NCI-H460 (cell line): ENCODE measurements at places on chromosomes 13 and 19. TPM values are rescaled to one million over a fixed set of nuclear protein-coding genes. Genes with fewer than 3 reads are reported as not detected.

DNA sequence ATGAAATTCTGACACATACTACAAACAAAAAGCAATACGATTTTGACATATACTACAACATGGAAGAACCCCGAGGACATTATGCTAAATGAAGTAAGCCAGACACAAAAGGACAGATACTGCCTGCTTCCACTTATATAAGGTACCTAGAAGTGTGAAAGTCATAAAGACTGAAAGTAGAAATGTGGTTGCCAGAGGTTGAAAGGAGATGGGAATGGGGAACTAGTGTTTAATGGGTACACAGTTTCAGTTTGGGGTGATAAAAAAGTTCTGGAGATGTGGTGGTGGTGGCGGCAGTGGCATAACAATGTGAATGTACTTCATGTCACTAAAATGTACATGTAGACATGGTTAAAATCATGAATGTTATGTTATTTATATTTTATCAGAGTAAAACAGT is 12.1 kb upstream of the NDFIP2 start:
- no peak for DNase-seq

DNA sequence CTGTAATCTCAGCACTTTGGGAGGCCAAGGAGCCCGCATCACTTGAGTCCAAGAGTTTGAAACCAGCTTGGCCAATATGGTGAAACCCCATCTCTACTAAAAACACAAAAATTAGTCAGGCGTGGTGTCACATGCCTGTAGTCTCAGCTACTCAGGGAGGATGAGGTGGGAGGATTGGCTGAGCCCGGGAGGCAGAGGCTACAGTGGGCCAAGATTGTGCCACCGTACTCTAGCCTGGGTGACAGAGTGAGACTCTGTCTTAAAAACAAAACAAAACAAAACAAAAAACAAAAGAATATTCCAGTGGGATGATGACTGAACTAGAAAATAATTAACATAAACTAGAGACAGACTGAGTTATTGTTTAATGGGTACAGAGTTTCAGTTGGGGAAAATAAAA is 81.7 kb upstream of the ABCC4 start:
- no peak for DNase-seq

- DNase-seq, result no peak
Measured at GRCh38 chr19:3065675-3066357, 3.5 kb upstream of the TLE5 start.

- DNase-seq, result no peak
Measured at GRCh38 chr13:97380696-97381095, 53.3 kb upstream of the RAP2A start.

- no peak for DNase-seq
Measured at GRCh38 chr19:1085053-1085658, 10.0 kb downstream of the POLR2E start.

GRCh38 chr13:20565115-20565736 is 1.7 kb upstream of the IFT88 start:
- no peak for DNase-seq

DNA sequence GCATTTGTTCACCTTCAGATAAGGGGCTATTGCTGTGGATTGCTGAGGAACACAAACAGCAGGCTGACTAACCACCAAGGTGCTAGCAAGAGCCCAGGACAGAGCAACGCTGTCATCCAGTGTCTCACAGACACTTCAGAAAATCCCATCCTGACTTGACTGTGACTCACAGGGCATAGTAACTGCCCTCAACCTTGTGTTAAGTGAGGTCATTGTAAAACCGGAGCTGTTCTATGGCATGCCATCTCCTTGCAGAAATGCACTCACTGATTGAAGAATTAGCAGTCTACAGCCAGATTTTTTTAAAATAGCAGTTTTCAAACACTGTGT is 51.1 kb downstream of the TNFRSF19 start:
- DNase-seq, result peak; percentile 37

- DNase-seq, result no peak
Measured at GRCh38 chr19:16446724-16447368, 24.9 kb downstream of the EPS15L1 start.

- DNase-seq, result no peak
Measured at GRCh38 chr19:35451338-35452096, 3.5 kb downstream of the FFAR2 start.

- no peak for DNase-seq
Measured at GRCh38 chr13:32751340-32751739, 165.1 kb downstream of the PDS5B start.

GRCh38 chr13:37168926-37169325 is 63.5 kb upstream of the CSNK1A1L start:
- DNase-seq, result no peak

GRCh38 chr13:48579165-48579918 is 46.5 kb upstream of the RCBTB2 start:
- no peak for DNase-seq

GRCh38 chr19:40777937-40778705 is at the start of gene RAB4B:
Gene RAB4B, plus strand, starts transcription at chr19:40778247. Its CDS starts 129 bp downstream, at chr19:40778376.
- peak; percentile 98 for DNase-seq

- no peak for DNase-seq
Measured at GRCh38 chr19:57978586-57979289, 4.4 kb upstream of the C19orf18 start.

DNA sequence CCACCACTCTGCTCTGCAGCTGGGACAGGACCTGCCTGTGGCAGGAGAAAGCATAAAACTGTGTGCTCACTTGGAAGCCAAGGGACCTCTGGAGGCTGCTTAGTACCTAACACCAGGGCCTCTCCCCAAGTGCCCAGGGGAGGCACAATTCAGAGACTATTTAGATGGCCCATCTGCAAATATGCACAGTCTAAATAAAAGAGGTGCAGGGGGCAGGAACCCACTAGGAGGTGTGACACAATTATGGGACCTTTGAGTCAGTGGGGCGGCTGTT is 32.6 kb upstream of the EPHX3 start:
- DNase-seq, result no peak

DNA sequence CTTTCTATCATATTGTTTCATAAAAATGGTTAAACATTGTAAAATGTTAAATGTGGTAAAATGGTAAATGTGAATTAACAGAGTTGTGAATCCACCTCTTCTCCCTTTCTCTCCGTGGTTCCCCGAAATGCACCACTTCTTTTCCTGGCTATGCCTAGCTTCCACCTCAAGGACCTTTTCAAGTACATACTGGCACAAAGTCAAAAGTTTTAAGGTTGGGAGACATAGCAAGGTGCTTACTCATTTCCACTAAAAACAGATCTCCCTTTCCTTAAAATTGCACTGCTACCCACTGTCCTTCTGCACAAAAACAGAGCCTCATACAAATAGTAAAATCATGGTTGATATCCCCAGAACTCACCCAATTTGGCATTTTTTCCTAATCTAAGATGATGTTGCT is 558.2 kb downstream of the SLITRK6 start:
- no peak for DNase-seq

GRCh38 chr19:5903056-5903623 is 450 bp downstream of the NDUFA11 start:
- no peak for DNase-seq

DNA sequence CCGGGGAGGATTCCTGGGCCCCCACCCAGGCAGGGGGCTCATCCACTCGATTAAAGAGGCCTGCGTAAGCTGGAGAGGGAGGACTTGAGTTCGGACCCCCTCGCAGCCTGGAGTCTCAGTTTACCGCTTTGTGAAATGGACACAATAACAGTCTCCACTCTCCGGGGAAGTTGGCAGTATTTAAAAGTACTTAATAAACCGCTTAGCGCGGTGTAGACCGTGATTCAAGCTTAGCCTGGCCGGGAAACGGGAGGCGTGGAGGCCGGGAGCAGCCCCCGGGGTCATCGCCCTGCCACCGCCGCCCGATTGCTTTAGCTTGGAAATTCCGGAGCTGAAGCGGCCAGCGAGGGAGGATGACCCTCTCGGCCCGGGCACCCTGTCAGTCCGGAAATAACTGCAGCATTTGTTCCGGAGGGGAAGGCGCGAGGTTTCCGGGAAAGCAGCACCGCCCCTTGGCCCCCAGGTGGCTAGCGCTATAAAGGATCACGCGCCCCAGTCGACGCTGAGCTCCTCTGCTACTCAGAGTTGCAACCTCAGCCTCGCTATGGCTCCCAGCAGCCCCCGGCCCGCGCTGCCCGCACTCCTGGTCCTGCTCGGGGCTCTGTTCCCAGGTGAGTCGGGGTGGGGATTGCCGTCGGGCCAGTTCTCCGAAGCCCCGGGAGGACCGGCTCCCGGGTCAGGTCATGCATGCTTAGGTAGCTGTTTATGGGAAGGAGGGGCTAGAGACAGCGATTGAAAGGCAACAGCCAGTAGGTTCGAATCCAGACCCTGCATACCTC is at the start of gene ICAM1:
TSS of gene ICAM1 (plus strand) at position 505 of the 779 bp plus-strand sequence. CDS start at position 545, 40 bp downstream.
- DNase-seq, result no peak

PEAK3 gene
- total RNA-seq, result not detected in 2 replicates

GPR12 gene
- total RNA-seq, result not detected in 2 replicates

CALM3 gene
- 47.1 and 53.8 TPM in 2 replicates for total RNA-seq

RFPL4A gene
- total RNA-seq, result not detected in 2 replicates

ZNF599 gene
- total RNA-seq, result 0.84 and 0.98 TPM in 2 replicates

ZNF829 gene
- total RNA-seq, result 2.1 and 2.2 TPM in 2 replicates

SLC15A1 gene
- not detected in 2 replicates for total RNA-seq

KLF1 gene
- total RNA-seq, result 0.52 and 1.3 TPM in 2 replicates

HTR2A gene
- total RNA-seq, result not detected in 2 replicates

PPP1R37 gene
- total RNA-seq, result 10.8 and 11.8 TPM in 2 replicates

F2RL3 gene
- total RNA-seq, result not detected in 2 replicates

CCNE1 gene
- 5.4 and 5.6 TPM in 2 replicates for total RNA-seq

CCNA1 gene
- 0.89 and 1.5 TPM in 2 replicates for total RNA-seq

SBK2 gene
- not detected in 2 replicates for total RNA-seq
